ENCODE measurements at places on chromosomes 2 and 18.

- no peak for DNase-seq
Observed at GRCh38 chr2:185179743-185180142, 558.9 kb upstream of the FSIP2 start.

GRCh38 chr2:84959095-84959565 is 11.8 kb upstream of the KCMF1 start:
- peak; percentile 69 for DNase-seq

DNA sequence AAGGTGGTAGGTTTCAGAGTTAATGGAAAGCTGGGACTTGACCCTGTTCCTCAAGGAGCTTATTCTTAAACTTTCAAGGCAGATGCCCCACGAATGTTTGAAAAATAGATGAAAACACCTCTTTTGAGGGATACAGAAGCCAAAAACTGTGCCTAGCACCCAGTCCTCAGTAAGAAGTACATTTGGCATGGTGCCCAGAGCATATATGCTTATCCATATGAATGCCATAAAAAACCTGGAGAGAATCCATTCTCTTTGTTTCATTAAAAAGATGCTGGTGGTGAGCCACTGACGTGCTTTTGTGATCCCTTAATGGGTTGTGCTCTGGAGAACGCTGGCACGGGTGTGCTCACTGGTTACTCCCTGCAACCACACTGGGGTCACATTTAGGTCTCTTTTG is 69.0 kb downstream of the IL1R2 start:
- DNase-seq, result no peak

DNA sequence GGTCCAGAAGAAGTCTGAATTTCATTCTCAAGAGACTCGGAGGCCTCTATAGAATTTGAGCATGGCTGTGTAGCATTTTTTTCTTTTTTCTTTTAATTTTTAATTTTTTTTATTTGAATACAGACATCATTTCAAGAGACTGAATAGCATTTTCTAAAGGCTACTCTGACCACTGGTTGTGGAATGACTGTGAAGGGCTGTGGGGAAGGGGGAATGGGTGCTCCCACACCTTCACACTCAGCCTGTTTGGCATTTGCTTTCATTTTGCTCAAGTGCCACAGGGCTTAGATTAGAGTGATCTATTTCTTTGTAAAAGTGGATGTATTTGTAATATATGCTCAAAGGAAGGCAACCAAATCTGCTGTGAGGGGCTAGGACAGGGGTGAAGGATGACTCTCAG is 142.0 kb upstream of the SPOPL start:
- DNase-seq, result no peak

GRCh38 chr2:49616800-49617199 is 462.5 kb upstream of the FSHR start:
- DNase-seq, result peak; percentile 1

DNA sequence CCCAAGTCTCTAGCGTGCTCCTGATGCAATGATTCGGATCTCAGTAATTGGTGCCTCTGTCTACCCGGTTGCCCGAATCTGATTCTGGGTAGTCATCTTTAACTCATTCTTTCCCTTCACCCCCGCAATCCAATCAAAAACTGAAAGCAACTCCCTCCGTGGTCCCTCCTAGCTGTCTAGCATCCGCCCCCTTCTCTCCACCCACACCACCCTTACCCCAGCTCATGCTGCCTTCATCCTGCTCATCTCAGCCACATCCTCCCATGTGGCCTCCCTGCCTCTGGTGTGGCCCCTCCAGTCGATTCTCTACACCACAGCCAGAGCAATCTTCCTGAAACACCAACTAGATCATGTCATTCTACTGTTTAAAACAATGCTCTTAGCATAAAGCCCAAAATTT is 62.3 kb downstream of the TTC32 start:
- DNase-seq, result no peak

DNA sequence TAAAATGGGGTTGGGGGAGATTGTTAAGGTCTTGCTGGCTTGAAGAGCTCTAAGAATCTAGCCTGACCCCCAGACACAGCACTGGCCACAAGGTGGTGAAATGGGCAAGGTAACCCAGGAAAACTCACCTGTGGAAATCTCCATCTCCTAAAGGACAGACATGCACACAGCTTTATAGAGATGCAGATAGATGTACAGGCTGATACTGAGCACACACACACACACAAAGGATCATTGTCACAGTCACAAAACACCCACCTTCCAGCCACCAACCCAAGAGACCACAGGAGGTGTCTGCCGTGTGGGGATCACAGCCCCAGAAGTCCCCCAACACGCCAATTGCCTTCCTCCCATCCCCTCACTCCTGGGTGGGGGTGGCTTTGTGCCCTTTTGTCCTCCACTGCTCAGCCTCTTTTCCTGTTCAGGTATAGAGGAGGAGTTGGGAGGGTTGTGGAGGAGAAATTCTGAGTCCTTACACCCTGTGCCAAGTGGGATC is 3.2 kb upstream of the CYP26B1 start:
- DNase-seq, result no peak

DNA sequence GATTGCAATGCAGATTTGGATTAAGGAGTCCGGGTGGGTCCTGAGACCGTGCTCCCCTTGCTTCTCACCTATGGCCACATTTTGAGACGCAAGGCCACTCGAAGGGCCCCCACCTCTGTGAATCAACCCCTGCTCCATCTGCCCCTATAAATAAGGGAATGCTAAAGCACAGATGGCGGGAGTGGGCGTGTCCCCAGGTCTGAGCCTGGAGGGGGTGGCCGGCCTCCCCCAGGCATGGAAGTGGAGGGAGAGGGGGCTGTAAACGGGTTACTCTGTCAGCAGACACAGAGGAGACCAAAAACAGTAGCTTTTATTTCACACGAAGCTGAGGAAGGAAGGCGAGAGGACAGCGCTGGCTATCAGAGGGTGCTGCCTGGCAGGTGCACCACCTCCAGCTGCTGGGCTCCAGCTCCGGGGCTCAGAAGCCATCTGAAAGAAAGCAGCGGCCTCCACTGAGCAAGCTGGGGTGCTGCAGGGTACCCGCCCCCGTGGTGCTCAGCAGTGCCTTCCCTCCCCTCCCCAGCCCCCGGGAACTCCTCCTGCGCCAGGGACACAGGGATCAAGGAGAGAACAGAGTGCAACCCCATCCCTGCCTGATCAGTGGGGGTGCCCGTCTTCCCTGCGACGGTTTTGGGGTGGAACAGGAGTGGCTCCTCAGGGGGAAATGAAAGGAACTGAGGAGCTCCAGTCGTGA is 56.7 kb upstream of the RAB6C start:
- DNase-seq, result no peak

DNA sequence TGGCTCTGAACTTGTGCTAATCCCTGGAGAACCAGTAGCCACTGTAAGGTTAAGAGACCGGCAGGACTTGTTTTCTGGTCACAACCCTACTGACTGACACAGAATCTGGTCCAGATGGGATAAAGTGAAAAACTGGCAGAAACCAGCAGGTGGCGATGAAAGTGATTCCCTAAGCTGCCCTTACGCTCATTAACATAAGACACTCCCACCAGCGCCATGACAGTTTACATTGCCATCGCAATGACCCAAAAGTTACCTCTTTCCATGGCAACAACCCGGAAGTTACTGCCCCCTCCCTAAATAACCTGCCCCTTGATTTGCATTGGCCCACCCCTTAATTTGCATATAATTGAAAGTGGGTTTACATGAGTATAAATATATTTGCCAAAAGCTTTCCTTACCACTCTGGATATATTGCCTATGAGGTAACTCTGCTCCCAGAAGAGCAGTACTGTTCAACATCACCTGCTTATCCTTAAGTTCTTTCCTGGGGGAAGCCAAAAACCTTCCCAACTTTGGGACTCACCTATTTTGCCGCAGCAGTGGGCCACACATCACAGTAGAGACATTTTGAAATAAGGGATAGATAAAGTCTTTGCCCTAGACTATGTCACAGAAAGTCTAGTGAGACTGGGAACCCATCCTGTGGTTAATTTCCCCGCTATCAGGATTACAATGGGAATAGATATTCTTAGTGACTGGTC is 35.8 kb upstream of the AFF3 start:
- DNase-seq, result peak; percentile 59

DNA sequence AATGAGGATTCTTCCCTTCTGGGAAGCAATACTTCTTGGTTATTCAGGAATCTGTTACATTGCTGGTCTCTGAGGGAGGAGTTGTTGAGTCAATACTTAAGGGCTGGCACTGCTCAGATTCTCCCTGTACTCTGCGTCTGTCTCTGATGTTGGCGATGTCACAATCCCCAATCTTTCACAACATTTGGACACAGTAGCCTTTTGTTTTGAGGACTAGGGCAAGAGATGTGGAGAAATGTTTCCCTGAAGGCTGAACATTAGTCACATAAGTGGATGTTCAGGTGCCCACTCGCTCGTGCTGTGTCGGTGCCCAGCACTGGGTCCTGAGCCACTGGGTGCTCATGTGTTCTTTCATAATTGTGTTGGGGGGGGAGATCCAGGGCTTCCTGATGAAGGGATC is 55.0 kb downstream of the MAPK4 start:
- no peak for DNase-seq

DNA sequence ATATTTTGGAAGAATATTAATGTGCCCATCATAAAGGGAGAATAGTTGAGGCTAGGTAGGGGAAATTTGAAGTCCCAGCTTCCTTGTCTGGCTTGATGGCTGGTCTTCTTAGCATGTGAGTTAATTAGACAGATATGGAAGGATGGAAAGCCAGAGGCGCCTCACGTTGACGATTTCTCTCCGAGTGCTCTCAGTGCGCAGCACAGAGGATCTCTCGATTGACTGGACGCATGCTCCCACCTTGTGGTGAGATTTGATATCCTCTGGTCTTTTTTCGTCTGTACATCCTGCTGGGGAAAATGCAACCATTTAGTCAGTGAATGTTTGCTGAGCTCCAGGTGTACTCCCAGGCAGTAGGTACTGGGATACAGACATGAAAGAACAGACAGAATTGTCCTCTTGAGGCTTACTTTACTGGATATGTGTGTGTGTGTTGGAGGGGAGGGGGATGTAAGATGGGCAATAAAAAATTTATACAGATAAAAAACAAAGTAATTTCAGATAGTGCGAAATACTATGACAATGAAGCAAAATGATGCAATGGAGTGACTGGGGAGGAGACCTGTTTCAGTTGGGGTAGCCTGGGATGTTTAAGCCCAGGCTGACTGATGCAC is 66.9 kb upstream of the ZNG1B start:
- peak; percentile 83 for DNase-seq

DNA sequence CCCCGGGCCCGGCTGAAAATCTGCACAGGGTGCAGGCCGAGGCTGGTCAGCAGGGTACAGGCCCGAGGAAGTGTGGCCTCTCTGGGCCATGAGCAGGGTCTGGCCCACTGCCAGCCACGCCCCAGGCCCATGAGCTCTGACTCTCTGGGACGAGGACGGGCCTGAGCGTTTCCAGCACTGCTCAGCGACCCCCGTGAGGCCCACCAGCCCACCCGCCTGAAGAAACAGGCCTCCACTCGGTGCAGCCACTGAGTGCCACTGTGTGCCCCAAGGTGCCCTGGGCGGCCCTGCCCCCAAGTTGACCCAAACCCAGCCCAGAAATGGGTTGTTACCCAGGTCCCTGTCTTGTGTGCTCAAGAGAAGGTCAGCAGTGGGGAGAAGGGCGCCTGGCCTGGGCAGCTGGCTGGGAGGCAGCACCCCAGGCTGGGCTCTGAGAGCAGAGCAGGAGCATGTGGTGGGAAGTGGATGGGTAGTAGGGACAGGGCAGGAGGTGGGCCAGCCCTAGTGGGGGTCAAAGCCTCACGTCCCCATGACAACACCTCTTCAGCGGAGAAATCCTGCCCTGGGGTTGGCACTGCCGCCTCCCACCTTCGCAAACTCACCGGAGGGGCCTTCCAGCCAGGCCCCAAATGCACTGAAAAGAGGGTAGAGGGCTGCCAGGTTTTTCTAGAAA is 2.1 kb upstream of the SNED1 start:
- DNase-seq, result no peak

- no peak for DNase-seq
Observed at GRCh38 chr2:128315122-128315828, 3.4 kb downstream of the HS6ST1 start.

DNA sequence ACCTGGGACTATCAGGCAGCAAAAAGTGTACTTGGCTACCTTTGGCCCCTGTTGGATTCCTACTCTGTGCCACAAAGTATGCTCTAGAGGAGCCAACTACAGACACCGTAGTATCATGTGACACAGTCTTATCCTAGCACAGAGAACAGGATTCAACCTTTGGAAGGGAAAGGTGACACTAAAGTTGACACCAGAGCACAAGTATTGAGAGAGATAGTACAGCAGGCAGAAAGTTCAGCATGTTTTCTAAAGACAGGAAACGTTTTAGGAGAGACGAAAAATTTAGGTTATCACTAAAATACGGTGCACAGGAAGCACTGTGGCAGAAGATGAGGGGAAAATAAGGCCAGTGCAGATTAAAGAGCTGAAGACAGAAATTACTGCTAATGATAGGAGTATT is 18.6 kb downstream of the SMAD2 start:
- no peak for DNase-seq

DNA sequence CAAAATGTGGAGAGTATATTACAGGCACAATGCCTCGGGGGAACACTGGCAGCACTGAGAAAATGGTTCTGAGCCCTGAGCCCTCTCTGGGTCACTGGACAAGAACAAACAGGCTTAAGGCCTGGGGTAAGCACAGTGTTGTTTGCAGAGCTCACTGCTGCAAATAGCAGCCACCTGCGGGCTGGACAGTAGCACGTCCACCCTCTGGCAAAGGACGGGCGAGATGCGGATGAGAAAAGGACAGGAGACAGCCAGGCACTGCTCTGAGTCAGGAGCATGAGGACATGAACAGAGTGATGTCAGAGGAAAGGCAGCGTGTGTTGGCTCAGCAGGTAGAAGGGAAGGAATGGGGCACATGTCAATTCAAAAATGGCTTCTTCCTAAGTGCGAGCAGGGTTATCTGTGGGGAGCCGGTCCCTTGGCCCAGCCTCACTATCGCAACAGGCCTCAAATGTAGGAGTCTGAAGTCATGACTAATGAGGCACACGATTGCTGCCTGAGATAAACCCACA is 25.9 kb upstream of the NEB start:
- peak; percentile 65 for DNase-seq

GRCh38 chr2:173545364-173545763 is 190.7 kb downstream of the CDCA7 start:
- DNase-seq, result no peak

Data from fibroblast of lung (primary cell).